ENCODE measurements at places on chromosomes 2 and 18.

GRCh38 chr2:230987137-230988020, 8.5 kb upstream of the SPATA3 start:
- peak; percentile 86 for DNase-seq

GRCh38 chr2:189305291-189305943, 125.9 kb upstream of the COL5A2 start:
- no peak for DNase-seq

DNA sequence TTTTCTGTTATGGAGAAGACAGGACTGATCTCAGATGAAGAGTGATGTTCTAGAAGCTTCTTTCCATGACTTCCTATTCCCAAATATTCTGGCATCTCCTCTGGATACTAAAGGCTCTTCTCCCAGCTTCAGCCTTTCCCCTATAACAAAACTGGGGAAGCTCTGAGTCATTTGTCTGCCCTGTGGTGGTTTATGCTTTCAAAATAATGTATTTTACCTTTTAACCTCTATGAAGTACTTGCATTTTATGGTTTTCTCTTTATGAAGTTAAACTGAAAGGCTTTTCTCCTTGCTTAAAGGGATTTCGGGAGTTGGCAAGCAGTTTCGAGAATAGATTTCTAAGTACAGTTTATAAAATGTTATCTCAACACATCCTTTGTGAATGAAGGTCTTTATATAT, 104.4 kb downstream of the TANC1 start:
- no peak for DNase-seq

DNA sequence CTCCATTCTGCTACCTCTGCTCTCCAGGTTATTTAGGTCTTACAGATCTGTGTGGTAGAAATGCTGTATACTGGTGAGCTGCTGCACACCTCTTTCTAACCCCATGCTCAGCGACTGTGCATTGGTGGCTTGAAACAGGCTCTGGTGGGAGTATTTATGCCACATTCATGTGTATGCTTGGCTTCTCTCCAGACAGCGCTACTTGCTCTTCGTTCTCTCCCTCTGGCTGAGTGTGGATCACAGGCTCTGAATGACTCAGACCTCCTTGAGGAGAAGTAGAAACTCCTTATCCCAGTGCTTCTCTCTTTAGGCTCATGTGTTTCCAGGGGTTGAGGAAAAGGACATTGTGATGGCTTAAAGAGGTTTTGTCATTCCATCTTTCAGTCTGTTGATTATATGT, 54.9 kb downstream of the FHOD3 start:
- DNase-seq = peak; percentile 59

DNA sequence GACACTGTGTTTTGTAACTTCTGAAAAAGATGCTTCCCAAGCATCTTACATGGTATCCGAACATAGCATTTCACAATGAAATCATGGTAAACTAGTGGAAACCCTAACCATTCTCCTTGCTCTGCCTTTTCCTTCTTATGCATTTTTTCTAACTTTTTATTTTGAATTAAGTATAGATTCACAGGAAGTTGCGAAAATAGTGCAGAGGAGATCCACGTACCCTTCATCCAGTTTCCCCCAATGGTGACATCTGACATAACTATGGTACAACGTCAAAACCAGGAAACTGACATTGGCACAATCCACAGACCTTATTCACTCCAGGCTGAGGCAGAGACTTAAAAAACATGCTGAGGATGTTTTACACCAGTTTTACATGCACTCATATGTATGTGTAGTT, 38.3 kb downstream of the AAK1 start:
- no peak for DNase-seq

GRCh38 chr2:47903781-47904490, 2.4 kb downstream of the FBXO11 start:
- DNase-seq = no peak

- no peak for DNase-seq
Observed at GRCh38 chr2:11245322-11245721, 90.1 kb downstream of the SLC66A3 start.

DNA sequence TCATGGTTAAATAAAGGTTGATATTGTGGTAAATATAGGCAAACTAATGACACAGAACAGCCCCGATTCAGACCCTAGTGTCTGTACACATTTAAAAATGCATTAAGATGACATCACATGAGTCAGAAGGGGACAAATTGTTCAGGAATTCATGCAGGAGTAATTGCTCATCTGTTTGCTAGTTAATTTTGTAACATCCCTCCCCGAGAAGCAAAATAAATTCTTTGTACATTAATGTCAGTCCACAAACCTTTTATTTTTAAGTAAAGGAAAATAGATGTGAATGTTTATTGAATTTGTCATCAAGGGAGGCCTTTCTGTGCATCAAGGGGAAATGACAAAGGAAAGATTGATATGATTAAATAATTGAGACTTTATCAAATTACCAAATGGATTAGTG, 69.9 kb downstream of the SH3BP4 start:
- DNase-seq = no peak

DNA sequence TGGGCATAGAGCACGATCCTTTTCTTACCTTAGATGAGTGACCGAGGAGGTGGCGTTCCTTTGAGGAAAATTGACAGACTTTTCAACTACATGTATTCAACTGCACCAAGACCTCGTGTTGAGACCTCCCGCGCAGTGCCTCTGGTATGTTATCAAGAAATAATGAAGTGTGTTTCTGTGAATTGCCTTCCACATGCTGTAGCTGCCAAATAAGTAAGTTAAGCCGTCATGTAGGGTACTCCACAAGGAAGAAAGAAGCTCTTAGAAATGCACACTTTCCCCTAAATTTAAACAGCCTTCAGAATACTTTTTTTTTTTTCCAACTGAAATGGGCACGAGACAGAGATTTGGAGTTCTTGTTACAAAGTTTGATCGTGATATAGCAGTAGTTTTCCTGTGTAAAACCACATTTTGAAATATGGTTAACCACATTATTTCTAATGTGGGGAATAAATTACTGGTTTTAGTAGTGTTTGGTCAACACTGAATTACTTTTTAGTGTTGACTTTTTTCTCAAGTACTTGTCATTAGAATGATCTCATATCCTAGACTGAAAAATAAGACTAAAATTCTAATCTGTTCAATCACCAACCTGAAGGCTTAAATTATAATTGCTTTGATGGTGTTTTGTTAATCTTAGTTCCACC, 30.5 kb downstream of the PDK1 start:
- no peak for DNase-seq

- peak; percentile 28 for DNase-seq
Observed at GRCh38 chr18:3652380-3653262, 202.6 kb downstream of the TGIF1 start.

DNA sequence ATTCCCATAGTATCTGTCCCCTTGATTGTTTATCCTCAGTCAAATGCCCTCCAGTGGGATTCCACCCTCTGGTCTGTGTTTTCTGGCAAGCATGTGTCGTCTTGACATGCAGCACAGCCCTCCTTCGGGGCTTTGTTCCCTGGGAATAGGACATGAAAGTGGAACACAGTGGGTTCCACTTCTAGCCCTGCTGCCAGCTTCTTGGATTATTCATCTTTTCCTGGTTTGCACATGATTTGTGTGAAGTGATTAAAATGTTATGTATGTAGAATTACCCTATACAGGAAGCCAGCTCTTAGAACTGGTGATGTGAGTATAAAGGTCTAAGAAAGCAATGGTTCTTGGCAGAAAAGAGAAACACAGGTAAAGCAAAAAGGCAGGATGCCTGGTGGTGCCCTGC, 142.3 kb downstream of the TANC1 start:
- DNase-seq = no peak

- no peak for DNase-seq
Observed at GRCh38 chr2:159728629-159729028, 16.3 kb downstream of the MARCHF7 start.

DNA sequence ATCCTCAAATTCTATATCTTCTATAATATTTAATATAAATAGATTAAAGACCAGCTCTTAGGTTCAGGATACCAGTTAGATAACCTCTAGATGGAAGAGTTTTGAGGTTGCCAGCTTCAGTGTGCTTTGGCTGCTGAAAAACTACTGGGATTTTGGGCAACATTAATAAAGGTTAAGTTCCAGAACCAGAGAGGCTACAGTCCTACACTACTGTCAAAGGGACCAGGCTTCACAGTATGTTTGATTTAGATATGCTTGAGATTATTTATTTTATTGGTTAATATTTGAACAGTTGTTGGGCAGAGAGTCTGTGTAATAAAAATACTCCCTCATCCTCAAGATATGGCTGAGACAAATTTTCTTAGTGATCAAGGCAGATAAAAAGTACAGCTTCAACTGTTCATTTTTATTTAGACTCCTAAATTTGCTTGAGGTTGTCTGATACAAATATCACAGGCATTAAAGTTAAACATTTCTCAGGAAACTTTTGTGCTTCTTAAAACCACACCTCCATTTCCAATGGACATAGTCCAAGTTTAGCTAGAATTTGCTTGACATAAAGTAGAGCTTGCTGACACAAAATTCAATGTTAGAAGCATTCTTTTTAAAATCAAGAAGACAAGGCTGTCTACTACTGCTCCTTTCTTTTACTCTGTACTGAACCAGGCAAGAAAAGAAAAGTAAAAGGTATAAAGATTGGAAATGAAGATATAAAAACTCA, 19.7 kb upstream of the TMEM17 start:
- DNase-seq = no peak

- no peak for DNase-seq
Observed at GRCh38 chr18:62744076-62744968, 29.0 kb downstream of the PHLPP1 start.

GRCh38 chr2:165013944-165014619, 58.8 kb upstream of the SLC38A11 start:
- DNase-seq = no peak

GRCh38 chr2:144570566-144570965, 50.6 kb upstream of the ZEB2 start:
- DNase-seq = no peak

DNA sequence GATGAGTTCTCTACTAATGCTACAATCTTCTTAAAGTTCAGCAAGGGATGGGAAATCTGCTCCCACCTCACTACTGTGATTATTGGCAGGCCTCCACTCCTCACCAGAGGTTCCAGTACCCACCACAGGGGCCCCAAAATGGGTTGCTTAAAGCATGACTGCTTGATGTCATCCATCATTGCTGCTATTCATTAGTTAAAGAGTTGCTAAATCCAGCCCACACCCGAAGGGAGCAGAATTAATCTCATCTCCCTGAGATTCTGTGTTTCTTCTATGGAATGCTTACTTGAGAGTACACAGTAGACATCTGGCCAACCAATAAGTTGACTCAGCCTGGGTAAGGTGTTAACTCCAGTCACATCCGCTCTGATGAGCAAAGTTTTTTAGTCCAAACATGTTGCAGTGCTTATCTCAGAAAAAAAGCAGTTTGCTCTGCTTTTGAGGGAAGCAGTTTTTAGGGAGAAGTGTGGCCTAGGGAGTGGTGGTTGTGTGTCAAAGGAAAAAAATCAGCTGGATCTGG, 690.2 kb upstream of the POU3F3 start:
- no peak for DNase-seq

DNA sequence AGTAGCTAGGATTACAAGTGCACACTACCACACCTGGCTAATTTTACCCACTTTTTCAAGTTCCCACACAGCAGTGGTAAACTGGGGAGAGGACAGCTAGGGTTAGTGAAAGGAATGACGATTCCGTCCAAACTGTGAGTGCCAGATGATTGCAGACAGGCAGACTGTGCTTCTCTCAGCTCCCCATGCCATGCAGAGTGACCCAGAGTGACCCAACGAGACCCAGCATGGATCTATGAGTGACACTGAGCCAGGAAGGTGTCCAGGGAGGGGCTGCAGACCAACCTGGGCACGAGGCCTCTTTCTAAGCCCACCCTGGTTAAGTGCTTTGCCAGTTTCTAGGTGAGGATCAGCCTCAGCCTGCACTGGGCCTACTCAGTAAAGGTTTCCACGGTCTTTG, 7.7 kb upstream of the KLF11 start:
- no peak for DNase-seq

- no peak for DNase-seq
Observed at GRCh38 chr18:41145516-41145915, 809.5 kb upstream of the PIK3C3 start.

DNA sequence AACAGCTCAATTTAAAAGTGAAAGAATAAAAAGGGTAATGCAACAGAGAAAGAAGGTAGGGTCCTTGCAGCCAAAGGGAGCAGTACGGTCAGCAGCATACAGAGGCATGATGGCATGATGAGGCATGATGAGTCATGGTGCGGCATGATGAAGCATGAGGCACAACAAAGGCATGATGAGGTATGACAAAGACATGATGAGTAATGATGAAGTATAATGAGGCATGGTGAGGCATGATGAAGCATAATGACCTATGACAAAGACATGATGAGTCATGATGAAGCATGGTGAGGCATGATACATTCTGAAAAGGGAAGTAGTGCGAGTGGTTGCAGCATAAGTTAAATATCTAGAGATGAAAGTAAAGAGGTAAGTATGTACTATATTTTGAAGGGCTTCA, 673.2 kb downstream of the TMEM182 start:
- DNase-seq = no peak

DNA sequence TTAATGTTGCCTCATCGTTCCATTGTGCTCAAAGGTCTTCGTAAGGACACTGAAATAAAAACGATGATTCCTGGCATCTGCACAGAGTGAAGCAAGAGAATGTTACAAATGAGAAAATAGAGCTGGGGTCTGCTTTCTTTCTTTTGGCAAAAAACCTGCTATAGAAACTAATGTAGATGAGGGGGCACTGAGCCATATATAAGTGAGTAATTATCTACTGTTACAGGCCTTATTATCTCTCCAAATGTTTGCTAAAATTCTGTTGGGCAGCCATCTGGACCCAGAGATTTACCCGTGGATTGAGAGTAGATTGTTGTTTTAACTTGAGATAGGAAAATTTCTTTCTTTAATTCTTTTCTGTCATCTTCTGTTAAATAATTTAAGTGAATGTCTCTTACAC, 472.5 kb upstream of the PIK3C3 start:
- DNase-seq = no peak

- DNase-seq = no peak
Observed at GRCh38 chr18:58580078-58580477, 48.8 kb downstream of the ALPK2 start.

GRCh38 chr2:60215386-60215901, 338.0 kb downstream of the BCL11A start:
- DNase-seq = no peak

GRCh38 chr2:140344838-140345237, 1564.6 kb upstream of the NXPH2 start:
- no peak for DNase-seq

- no peak for DNase-seq
Observed at GRCh38 chr2:155980941-155981560, 351.5 kb downstream of the NR4A2 start.

DNA sequence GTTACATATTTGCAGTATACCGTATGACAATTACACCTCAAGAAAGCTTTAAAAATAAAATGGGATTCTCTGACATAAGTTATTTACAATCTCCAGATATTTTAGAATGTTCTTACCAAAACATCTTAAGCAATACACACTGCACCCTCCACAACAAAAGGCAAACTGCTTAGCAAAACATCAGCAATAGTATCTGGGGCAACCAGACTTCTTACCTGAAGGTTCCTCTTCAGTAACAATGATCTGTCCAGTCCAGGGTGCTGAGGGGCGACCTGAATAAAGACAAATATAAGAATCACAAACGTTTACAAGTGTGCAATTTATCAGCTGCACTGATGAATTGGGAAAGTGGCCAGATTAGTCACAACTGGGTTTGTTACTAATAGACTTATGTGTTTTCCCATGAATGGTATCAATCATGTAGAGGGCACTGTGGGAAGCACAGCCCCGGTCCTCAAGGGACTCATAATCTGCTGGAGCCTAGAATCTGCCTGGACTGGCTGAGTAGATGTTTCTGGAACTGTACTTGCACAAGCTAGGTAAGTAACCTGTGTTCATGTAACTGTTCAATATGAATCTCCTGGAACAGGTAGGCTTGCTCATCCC, 70.7 kb downstream of the MYOM1 start:
- no peak for DNase-seq

- DNase-seq = no peak
Observed at GRCh38 chr2:103387888-103388287, 626.1 kb downstream of the TMEM182 start.
